Tibial nerve (tissue), 4 donors: ENCODE measurements at places on chromosomes 6 and 20. TPM values are rescaled to one million over a fixed set of nuclear protein-coding genes. Genes with fewer than 3 reads are reported as not detected.
A peak's percentile ranks its signal among the peaks of the same experiment; 100 is the strongest.

The MOCS1 gene
- 56.7 TPM for total RNA-seq

The E2F3 gene
- total RNA-seq = 3.7 TPM

The TTLL9 gene
- total RNA-seq = 3.0 TPM

The FUCA2 gene
- 24.9 TPM for total RNA-seq

The RAB44 gene
- total RNA-seq = 0.30 TPM

The MYT1 gene
- total RNA-seq = not detected

- H3K4me3 ChIP-seq = no peak overlapping the region
- H3K4me1 ChIP-seq = no peaks in the 10 kb centered on the region
- H3K27me3 ChIP-seq = no peaks in the 10 kb centered on the region
- no peak for DNase-seq
Measured at GRCh38 chr20:10711903-10712451, 38.2 kb upstream of the JAG1 start.

GRCh38 chr20:63145156-63145555, 70.8 kb downstream of the YTHDF1 start:
- H3K27me3 ChIP-seq = no peaks in the 10 kb centered on the region
- H3K27ac ChIP-seq = no peak overlapping the region
- DNase-seq = no peak

GRCh38 chr6:162963861-162964260, 236.1 kb downstream of the PACRG start:
- no peak for DNase-seq
- no peak overlapping the region for H3K27ac ChIP-seq
- H3K36me3 ChIP-seq = no peaks in the 10 kb centered on the region
- H3K4me3 ChIP-seq = no peak overlapping the region

DNA sequence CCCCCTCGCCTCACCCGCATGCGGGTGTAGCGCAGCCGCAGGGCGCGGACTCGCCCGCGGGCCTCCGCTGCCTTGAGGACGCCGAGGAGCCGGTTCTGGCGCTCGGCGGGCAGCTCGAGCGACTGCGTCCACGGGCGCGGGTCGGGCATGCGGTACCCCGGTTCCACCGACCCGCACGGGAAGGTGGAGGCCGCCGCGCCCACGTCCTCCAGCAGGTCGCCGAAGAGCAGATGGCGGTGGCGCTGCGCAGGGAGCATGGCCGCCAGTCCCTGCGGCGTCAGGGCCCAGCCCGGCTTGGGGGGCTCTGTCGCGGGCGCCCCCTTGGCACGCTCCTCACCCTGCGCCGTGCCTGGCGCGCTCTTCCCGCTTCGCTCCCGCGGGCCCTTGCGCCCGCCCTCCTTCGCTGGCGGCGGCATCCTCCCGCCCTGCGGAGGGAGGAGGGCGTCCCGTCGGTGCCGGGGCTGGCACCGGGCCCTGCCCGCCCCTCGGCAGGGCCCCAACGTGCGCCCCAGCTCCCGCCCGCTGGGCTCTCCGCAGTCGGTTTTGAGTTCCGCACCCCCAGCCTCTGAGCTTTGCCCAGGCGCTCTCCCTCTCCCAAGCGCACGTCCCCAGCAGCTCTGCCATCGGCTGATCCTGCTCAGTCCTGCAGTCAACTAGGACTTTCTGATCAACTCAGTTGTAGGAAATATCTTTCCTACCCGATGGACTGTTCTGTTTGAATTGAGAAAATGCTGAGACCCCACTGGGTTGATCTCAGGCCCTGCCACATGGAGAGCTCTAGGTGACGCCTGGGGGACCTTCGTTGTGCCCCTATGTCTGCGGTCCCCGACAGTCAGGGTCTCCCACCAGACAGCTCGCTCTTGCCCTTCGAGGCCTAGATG, at the start of gene LKAAEAR1:
TSS of gene LKAAEAR1 (minus strand) at position 595 of the 881 bp plus-strand sequence. CDS start at position 416, 179 bp downstream.
- peaks cover 37% of the 10 kb centered on the region for H3K27me3 ChIP-seq
- peak within 1 kb of the TSS; percentile 48 for H3K4me3 ChIP-seq
- no peak within 1 kb of the TSS for H3K27ac ChIP-seq
- H3K36me3 ChIP-seq = no peaks in the 10 kb centered on the region

DNA sequence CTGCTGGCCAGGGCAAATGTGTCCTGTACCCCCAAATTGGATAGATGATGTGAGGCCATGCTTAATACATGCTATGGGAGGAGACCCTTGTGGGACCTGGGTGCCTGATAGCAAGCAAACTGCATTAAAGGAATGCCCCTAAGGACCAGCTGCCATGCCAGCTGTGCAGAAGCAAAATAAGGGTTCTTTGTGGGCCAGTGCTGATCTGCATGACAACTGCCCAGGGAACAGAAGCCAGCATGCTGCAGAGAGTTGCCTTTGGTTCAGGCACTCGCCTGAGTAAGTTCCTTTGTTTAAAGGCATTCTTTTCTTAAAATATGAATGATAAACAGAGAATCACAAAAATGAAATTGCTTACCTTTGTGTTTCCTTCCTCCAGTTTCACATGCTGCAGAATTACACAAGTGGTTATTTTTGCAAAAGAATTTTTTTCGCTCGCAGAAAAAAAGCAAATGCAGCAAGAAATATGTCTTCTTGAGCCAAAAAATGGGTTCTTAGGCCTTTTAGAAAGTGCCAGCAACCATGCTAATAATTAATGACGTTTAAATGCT, 6.9 kb upstream of the SYNDIG1 start:
- no peak for DNase-seq
- no peaks in the 10 kb centered on the region for H3K27me3 ChIP-seq
- H3K27ac ChIP-seq = no peak overlapping the region
- no peaks in the 10 kb centered on the region for H3K4me1 ChIP-seq

GRCh38 chr6:121726596-121726995, 291.1 kb downstream of the GJA1 start:
- H3K4me1 ChIP-seq = no peaks in the 10 kb centered on the region
- H3K4me3 ChIP-seq = no peak overlapping the region
- H3K27me3 ChIP-seq = no peaks in the 10 kb centered on the region
- no peaks in the 10 kb centered on the region for H3K36me3 ChIP-seq

GRCh38 chr6:16177881-16178280, 49.0 kb downstream of the MYLIP start:
- no peak overlapping the region for H3K27ac ChIP-seq
- H3K27me3 ChIP-seq = no peaks in the 10 kb centered on the region
- no peak overlapping the region for H3K4me3 ChIP-seq
- no peak for DNase-seq
- H3K36me3 ChIP-seq = no peaks in the 10 kb centered on the region

DNA sequence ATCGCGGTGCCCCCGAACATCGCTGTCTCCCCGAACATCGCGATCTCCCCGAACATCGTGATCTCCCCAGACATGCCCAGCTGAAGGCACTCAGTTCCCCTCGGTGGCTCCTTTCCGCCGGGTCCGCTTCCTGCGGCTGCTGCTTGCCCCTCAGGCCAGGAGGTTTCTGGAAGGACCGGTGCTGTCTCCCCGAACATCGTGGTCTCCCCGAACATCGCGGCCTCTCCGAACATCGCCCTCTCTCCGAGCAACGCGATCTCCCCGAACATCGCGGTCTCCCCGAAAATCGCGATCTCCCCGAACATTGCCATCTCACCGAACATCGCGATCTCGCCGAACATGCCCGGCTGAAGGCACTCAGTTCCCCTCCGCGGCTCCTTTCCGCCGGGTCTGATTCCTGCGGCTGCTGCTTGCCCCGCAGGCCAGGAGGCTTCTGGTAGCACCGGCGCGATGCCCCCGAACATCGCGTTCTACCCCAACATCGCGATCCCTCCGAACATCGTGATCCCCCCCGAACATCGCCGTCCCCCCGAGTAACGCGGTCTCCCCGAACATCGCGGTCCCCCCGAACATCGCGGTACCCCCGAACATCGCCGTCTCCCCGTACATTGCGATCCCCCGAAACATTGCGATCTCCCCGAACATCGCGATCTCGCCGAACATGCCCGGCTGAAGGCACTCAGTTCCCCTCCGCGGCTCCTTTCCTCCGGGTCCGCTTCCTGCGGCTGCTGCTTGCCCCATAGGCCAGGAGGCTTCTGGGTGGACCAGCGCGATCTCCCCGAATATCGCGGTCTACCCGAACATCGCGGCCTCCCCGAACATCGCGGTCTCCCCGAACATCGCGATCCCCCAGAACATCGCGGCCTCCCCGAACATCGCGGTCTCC, 808 bp downstream of the ULBP1 start:
- DNase-seq = no peak
- H3K4me1 ChIP-seq = no peaks in the 10 kb centered on the region
- no peak overlapping the region for H3K27ac ChIP-seq
- H3K27me3 ChIP-seq = peaks cover 89% of the 10 kb centered on the region

- no peak overlapping the region for H3K4me3 ChIP-seq
- no peaks in the 10 kb centered on the region for H3K36me3 ChIP-seq
- DNase-seq = no peak
- H3K4me1 ChIP-seq = no peaks in the 10 kb centered on the region
- no peaks in the 10 kb centered on the region for H3K27me3 ChIP-seq
Measured at GRCh38 chr6:119848696-119849095, 499.1 kb upstream of the MAN1A1 start.
